ENCODE measurements at places on chromosomes 12 and 14. TPM values are rescaled to one million over a fixed set of nuclear protein-coding genes. Genes with fewer than 3 reads are reported as not detected.

- no peak for DNase-seq
These were observed 455.2 kb downstream of the CCER1 start for GRCh38 chr12:90499795-90500194.

GRCh38 chr12:122096591-122097149, 18.1 kb downstream of the MLXIP start:
- no peak for DNase-seq

- DNase-seq, result peak; percentile 10
These were observed 10.3 kb downstream of the RERGL start for GRCh38 chr12:18079541-18080246.

DNA sequence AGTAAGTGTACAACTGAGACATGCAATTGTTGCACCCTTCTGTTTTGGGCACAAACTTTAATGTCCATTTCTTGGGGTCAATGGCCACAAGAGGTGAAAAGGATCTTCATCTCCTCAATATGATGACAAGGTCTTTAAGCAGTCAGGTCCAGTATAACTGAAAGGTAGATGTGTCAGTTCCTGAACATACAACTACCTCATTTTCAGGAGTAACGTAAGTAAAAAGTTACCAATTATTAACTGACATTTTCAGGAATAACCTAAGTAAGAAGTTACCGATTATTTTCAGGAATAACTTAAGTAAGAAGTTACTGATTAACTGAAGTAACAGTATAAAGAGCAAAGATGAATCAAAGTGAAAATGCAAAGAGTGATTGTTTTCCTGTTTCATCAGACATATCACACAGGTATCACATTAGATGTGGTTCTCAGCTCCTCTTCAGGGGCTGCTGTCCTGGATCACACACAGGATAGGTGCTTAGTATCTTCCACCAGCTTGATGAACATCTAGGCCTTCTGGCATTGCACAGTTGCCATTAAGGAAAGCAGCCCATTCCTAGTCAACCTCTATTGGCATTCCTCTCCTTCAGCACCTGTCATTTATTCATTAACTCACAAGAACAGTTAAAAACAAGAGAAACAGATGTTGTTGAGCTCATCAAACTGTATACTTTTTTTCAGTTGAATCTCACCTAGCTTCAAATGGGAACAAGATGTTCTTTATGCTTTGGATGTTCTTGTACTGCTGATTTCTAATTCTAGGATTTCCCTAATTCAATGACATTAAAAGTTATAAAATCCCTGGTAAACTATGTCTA, 200.0 kb downstream of the FOXG1 start:
- DNase-seq, result no peak

DNA sequence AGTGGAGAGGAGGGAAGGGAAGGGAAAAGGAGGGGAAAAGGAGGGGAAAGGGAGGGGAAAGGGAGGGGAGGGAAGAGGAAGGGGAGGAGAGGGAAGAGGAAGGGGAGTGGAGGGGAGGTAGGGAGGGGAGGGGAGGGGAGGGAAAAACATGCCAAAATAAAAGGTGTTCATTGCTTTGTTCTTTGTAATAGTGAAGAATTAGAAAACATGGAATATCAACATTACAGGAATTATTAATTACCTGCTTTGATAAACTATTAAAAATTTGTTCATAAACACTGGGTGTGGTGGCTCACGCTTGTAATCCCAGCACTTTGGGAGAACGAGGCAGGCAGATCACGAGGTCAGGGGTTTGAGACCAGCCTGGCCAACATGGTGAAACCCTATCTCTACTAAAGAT, 579.2 kb downstream of the MED13L start:
- no peak for DNase-seq

- peak; percentile 21 for DNase-seq
These were observed 113.6 kb downstream of the TAOK3 start for GRCh38 chr12:118259079-118259478.

DNA sequence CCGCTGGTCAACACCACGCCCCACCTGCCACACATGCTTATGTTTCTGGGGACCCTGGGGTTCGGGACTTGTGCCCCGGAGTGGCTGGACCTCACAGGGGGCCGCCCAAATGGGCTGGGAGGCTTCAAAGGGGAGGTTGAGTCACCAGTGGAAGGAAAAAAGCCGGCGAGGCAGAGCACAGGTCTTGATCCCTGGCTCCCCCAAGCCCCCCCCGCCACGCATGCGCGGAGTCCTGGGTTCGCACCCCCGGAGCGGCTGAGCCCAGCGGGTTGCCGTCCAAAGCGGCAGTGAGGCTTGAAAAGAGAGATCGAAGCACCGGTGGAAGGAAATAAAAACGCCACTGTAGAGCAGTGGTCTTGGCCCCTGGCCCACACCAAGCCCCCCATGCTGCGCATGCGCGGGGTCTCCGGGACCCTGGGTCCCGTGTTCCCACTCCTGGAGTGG, 313.5 kb downstream of the ALG10 start:
- no peak for DNase-seq

DNA sequence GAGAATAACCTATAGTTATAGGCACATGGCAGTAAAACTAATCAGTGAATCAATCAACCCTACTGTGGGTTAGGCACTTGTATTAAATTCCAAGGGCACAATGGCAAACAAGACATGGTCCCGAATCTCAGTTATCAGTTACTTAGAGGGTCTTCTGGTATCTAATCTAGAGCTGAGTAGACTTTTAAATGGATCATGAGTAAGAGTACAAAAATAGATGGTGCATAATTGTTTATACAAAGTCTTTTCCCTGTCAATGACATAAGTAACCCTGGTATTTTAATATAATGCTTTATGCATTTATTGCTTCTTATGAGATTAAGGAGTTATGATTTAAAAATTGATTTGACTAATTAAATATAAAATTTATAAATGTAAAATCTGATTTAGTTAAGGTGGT, 23.0 kb upstream of the KCNJ8 start:
- DNase-seq, result no peak

DNA sequence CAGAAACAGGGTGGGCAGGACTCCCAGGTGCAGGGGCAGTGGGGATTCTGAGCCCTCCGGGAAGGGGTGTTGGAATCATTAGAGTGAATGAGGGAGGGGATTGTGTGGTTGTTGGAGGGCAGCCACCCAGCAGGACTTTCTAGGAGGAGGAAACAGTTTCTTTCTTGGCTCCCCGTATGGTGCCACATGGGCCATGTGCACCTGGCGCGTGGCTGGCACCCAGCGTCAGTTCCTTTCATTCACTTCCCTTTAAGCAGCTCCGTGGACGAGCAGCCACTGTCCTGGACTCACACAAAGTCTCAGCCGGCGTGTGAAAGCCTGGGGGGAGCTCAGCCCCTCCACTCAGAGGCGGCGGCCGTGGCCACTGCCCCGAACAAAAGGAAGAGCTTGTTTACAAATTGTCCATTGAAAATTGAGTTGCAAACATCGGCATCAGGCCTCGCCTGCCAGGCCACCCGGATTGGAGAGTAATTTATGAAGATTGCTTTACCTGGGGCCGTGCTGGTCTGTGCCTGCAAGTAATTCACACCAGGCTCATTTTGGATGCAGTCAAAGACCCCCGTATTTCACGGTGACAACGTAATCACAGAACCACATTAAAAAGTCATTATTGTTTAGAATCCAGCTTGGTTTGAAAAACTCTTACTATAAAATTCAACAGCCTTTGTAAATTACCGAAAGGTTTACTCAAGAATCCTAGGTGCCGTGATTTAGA, 101.7 kb upstream of the C14orf180 start:
- DNase-seq, result no peak

- DNase-seq, result no peak
These were observed 74.0 kb downstream of the TSPAN9 start for GRCh38 chr12:3150931-3151835.

GRCh38 chr12:117882181-117882580, 86.6 kb downstream of the KSR2 start:
- no peak for DNase-seq

DNA sequence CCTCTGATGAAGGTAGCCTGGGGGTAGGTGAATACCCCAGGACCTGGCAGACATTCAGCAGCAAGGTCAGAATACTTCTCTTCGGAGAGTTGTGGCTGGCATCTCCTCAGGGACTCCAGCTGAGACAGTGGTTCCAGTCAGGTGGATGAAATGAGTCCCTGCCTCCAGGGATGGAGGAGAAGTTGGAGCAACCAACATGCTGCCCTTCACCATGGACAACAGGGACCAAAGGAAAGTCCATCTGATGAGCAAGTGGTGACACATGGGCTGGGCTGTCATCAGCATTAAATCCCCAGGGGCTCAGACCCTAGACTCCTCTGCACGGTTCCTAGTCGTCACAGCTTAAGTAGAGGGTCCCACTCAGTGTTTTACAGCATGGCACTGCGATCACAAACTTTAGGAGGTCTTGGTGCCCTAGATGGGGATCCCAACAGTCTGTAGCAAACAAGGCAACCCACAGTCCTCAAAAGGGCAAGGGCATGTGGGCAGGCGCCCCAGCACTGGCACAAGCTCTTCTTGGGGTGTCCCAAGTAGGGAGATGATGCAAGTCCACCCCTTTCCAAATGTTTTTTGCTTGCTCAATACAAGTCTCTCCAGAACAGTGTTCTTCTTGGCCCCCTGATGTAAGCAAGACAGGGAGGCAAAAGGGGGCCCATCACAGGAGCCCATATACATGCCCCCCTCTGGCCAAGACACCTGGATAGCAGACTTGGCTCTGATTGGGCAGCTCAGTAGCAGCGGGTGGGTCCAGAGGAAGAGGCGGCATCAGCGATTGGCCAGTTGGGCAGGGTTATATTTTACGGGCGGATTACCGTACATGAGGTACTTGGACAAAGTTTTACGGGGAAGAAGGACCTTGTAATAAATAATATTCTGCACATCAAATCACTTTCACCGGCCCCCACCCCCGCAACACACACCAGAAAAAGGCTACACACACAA, 10.8 kb upstream of the CDH24 start:
- DNase-seq, result no peak

GRCh38 chr12:131869871-131870418, 24.5 kb upstream of the ULK1 start:
- DNase-seq, result peak; percentile 62

DNA sequence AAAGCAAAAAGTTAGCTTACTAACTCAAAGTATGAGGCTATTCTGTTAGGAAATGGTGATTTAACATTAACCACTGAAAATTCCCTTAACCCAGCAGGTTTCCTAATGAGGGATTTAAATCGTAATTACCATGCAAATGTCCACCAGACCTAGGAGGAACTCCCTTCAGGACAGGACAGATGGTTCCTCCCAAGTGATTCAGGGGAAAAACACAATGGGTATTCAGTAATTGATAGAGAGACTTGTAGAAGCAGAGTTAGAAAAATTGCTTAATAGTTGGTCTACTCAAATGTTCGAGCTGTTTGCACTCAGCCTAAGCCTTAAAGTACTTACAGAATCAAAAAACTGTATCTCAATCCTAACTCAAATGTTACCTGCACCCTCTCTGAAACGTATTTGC, 21.6 kb downstream of the RERGL start:
- DNase-seq, result no peak

GRCh38 chr12:46370380-46370734, 2.2 kb downstream of the SLC38A2 start:
- DNase-seq, result no peak

DNA sequence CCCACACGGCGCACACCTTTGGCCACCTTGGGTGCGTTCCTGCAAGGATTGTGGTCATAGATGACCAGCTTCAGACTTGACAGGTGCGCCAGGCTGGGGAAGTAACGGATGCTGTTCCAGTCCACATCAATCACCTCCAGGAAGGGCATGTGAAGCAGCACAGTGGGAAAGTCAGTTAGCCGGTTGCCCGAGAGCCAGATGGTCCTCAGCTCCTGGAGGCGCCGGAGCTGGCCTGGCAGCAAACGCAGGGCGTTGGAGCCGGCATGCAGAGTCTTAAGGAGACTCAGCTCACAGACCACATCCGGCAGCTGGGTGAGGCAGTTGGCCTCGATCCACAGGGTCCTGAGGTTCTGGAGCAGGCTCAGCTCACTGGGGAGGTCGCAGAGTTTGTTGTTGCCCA, 581 bp downstream of the LRRC10 start:
- DNase-seq, result peak; percentile 17

- peak; percentile 85 for DNase-seq
These were observed 84.2 kb downstream of the GCH1 start for GRCh38 chr14:54818201-54819133.

DNA sequence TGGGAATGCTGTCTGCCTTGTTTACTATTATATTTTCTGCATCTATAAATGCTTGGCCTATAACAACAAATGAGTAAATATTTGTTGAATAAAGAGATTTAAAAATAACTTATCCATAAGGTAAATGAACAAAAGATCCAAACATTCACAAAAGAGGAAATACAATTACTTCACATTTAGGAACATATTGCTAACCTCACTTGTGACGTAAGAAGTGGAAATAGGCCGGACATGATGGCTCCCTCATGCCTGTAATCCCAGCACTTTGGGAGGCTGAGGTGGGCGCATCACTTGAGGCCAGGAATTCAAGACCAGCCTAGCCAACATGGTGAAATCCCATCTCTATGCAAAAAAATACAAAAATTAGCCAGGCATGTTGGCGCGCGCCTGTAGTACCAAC, 25.7 kb upstream of the CKAP4 start:
- DNase-seq, result no peak

DNA sequence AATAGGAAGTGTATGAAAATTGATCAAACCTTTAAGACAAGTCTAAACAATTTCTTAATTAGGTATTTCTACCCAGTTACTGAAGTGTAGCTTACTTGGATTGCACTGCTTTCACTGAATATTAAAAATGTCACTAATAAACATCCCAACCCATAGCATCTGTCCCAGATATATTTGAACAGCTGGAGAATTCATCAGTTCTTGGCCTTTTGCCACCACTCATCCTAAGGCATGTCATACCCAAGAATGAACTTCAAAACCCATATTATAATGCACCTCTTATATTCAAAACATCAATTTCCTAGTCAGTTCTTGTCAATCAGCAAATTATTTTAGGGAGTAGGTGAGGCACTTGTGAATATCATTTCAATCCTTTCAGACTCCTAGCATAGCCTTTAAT, 392.3 kb downstream of the PAWR start:
- DNase-seq, result no peak

- no peak for DNase-seq
These were observed 17.2 kb downstream of the FRMD6 start for GRCh38 chr14:51668870-51669269.

GRCh38 chr12:92034858-92035401, 110.7 kb downstream of the BTG1 start:
- peak; percentile 44 for DNase-seq

DNA sequence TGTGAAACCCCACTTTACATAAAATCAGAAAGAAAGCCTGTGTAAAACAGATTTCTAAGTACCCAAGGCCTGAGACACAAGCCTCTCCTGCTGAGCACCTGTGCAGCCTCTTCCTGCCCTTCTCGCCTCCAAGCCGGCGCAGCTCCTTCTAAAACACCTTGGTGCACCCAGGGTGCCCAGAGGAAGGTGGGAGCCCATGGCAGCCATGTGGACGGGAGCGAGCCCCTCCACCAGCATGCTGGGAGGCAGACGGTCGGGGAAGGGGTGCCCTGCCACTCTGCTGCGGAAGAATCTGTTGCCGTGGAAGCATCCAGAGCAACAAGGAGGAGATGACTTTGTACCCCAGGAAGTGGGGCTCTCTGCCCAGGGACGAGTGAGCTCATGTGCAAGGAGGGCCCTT, 103.1 kb upstream of the C14orf180 start:
- no peak for DNase-seq

The PLCZ1 gene
- not detected for total RNA-seq

The FGF6 gene
- total RNA-seq, result not detected

The PRMT5 gene
- total RNA-seq, result 127 TPM

The SIRT4 gene
- total RNA-seq, result 0.40 TPM

The AGAP2 gene
- total RNA-seq, result 11.2 TPM

The CCDC175 gene
- total RNA-seq, result not detected

The FLRT2 gene
- 6.7 TPM for total RNA-seq

The ASCL1 gene
- not detected for total RNA-seq

The CCDC177 gene
- not detected for total RNA-seq

The LBHD2 gene
- not detected for total RNA-seq

The LMO3 gene
- total RNA-seq, result not detected

The PRH1 gene
- 8.7 TPM for total RNA-seq
